Inflammatory macrophage (primary cell): ENCODE measurements at places on chromosomes 13 and 19.

DNA sequence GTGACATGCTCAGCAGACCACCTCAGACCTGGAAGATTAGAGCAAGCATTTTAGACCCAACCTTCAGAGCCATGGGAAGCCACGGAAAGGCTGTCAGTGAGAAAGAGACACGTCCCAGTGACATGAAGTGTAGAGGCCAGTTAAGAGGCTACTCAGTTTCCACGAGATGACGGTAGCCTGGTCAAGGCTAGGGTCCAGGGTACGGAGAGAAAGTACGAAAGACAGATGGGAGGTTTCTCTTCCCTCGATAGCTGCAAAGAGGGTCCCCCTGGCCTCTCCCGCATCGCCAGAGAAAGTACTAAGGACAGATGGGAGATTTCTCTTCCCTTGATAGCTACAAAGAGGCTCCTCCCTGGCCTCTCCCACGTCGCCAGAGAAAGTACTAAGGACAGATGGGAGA lies 8.6 kb downstream of the ZSCAN5A start:
- DNase-seq, result no peak

DNA sequence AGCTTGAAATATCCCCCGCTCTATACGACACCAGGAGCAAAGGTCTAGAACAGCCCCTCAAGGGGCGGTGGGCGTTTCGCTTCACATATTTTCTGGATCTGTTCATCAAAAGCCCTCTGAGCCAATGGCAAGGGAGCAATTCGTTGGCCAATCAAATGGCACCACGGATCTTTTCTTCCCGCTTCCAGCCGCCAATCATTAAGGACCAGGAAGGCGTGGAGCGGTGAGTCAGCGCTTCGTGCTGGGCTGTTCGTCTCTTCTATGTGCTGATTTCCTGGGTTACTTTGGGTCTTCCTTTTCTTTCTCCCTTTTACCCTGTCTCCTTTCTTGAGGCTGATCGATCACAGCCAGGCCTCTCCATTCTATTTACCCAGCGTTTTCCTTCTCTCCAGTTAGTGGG lies at the start of gene NLRP4:
Gene NLRP4, plus strand, starts transcription at position 201 of the 400 bp plus-strand sequence. CDS start 15,541 bp downstream, outside the sequence.
- DNase-seq, result no peak

DNA sequence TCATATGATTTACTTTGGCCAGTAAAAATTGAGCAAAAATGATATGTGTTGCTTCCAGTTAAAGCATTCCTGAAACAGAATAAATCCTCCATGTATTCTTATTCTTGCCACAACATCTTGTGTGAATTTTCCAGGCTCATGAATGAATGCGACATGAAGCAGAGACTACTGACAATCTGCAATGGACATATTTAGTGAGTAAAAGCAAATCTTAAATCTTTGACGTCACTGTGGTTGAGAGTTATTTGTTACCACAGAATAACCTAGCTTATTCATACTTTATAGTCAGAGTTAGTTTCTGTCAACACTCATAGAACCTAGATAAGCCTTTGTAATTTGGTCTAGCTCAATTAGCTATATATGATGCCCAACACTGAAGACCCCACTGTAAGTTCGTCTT lies 1443.1 kb downstream of the PCDH9 start:
- DNase-seq, result no peak

DNA sequence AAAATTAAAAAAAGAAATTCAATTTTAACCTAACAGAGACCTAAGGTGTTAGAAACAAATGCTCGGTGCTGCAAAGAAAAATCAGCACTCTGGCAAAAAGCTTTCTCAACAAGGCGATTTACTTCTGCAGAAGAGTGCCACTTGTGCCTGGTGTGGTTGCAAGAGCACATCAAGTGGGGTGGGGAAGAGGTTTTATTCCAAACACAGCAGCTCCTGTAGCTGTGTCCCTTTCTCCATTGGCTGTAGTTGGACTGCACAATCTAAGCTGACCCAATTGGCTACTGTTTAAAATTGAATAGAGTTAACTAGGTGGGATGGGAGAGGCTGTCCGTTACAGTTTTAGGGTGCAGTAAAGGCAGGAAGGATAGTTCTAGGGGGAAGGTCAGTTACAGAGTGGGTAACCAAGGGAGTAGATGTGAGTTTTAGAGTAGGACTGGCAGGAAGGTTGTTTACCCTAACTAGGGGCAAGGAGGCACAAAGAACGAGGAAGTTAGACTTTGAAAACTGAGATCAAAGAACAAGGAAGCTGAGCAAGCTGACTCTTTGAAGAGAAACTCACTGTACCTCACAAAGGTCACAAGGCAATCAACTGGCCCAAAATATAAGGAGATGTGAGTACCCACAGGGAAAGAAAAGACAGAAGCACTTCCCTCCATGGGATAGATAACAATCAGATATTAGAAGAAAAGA lies 145.7 kb downstream of the LIG4 start:
- no peak for DNase-seq

- no peak for DNase-seq
These were observed 92.6 kb upstream of the FAM216B start for GRCh38 chr13:42688821-42689220.

DNA sequence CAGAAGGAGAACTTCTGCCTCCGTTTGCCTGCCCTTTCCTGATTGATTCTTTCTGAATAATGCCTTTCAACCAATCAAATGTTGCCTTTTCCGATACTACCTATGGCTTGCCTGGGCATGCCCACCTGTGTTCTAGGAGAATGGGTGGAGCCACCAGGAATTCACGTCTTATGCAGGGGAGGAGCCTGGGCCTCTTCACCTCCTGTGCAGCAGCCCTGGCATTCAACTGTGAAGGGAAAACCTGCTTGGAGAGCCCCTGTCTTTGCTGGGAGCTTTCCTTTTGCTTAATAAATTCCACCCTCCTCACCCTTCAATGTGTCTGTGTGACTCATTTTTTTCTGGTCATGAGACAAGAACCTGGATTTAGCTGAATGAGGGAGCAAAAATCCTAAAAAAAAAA lies 730.7 kb downstream of the UQCRFS1 start:
- no peak for DNase-seq

- DNase-seq, result no peak
These were observed 211.8 kb downstream of the RBM26 start for GRCh38 chr13:79194272-79194671.

GRCh38 chr19:1776606-1777147 lies 23.4 kb downstream of the ONECUT3 start:
- no peak for DNase-seq

- no peak for DNase-seq
These were observed 2.8 kb downstream of the SOHLH2 start for GRCh38 chr13:36211567-36211966.
